Left lung (tissue), 14 donors: ENCODE measurements at places on chromosomes 7 and 10. TPM values are rescaled to one million over a fixed set of nuclear protein-coding genes. Genes with fewer than 3 reads are reported as not detected.

NRG3 gene
- total RNA-seq = 1.0 TPM

JCAD gene
- total RNA-seq = 28.7 TPM

CALHM2 gene
- total RNA-seq = 60.2 TPM

FAM25A gene
- not detected for total RNA-seq

RGS10 gene
- total RNA-seq = 23.3 TPM

DNA sequence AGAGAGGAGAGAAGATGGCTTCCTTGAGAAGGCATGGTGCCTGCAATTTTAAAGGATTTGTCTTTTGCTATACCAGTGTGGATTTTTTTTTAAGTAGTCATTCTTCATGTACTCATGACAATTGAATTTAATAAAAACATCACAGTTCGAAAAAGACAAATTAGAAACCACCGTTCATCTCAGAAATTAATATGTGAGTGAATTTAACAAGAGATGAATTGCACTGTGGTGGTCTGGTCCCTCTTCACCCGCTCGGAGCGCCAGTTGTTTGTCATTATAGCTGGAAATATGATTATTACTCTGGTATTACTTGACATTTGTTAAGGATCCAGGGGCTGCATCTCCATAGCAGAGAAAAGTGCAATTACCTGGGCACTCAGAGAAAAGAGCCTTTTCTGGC is 91.9 kb downstream of the LRRC18 start:
- no peak for DNase-seq
- H3K4me3 ChIP-seq = no peak overlapping the region
- no peaks in the 10 kb centered on the region for H3K27me3 ChIP-seq
- H3K36me3 ChIP-seq = peaks cover 24% of the 10 kb centered on the region
- no peaks in the 10 kb centered on the region for H3K4me1 ChIP-seq

- H3K27ac ChIP-seq = no peak overlapping the region
- no peak overlapping the region for H3K4me3 ChIP-seq
- no peaks in the 10 kb centered on the region for H3K27me3 ChIP-seq
- no peaks in the 10 kb centered on the region for H3K36me3 ChIP-seq
- no peaks in the 10 kb centered on the region for H3K4me1 ChIP-seq
Measured at GRCh38 chr7:90958647-90959046, 305.6 kb upstream of the FZD1 start.

DNA sequence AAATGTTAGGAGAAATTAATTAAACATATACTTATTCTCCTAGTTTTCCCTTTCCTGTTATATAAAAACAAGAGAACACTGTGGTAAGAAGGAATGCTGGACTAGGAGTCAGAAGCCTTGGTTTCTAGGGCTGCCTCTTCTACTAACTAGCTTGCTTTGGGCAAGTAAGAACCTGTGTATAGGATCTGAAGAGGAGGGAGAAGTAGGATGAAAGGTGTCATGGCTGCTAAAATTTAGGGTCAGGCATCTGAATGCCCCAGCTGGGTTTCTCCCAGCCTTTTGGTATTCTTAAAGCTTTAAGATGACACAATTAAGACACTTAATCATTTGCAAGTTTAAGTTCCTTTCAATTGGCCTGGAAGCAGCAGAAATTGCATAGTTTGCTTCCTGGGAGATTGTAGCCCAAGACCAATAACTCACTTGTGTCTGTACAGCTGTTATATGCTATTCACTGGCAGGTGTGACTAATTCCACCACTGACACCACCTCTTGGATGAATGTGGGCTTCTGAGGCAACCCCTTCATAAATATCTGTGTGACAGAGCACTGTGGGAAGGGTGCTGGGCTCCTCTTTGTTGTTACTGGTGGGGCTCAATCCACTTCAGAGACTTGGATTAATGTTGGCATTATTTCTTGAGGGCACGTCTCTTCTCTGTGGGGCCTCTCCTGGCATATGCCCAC is 137.2 kb downstream of the LRMDA start:
- H3K36me3 ChIP-seq = no peaks in the 10 kb centered on the region
- H3K4me1 ChIP-seq = peaks cover 7% of the 10 kb centered on the region
- H3K27ac ChIP-seq = no peak overlapping the region
- no peaks in the 10 kb centered on the region for H3K27me3 ChIP-seq

- no peak overlapping the region for H3K4me3 ChIP-seq
- no peaks in the 10 kb centered on the region for H3K27me3 ChIP-seq
- H3K27ac ChIP-seq = no peak overlapping the region
Measured at GRCh38 chr7:69768986-69769595, 170.8 kb downstream of the AUTS2 start.

- no peaks in the 10 kb centered on the region for H3K27me3 ChIP-seq
- no peak overlapping the region for H3K4me3 ChIP-seq
- DNase-seq = no peak
- H3K27ac ChIP-seq = no peak overlapping the region
Measured at GRCh38 chr7:120553491-120553890, 280.5 kb downstream of the KCND2 start.

DNA sequence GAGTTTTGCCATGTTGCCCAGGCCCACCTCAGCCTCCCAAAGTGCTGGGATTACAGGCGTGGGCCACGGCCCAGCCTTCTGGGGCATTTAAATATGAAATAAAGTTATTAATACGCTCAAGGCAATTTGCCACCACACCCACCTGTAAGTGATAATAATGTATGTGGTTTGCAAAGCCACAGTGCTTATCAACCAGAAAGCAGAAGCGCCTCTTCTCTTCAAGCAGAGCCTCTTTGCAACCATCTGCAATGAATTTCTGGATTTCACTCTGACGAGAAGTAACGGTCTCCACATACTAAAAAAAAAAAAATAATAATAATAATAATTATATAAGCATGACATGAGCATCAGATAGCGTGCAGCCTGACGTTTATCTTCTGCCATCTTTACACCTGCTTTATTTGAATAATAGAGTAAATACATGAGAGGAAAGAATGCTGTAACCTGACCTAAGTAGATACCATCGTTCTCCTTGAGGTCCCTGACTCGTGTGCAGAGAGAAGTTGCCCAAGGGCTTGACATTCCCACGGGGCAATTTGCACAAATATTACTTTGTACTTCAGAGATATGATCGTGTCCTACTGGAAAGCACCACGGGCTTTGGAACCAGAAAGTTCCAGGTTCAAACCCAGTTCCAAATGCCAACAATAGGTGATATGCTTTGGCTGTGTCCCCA is 34.0 kb downstream of the BRI3 start:
- H3K27me3 ChIP-seq = no peaks in the 10 kb centered on the region
- no peaks in the 10 kb centered on the region for H3K36me3 ChIP-seq
- H3K4me1 ChIP-seq = no peaks in the 10 kb centered on the region
- DNase-seq = no peak

DNA sequence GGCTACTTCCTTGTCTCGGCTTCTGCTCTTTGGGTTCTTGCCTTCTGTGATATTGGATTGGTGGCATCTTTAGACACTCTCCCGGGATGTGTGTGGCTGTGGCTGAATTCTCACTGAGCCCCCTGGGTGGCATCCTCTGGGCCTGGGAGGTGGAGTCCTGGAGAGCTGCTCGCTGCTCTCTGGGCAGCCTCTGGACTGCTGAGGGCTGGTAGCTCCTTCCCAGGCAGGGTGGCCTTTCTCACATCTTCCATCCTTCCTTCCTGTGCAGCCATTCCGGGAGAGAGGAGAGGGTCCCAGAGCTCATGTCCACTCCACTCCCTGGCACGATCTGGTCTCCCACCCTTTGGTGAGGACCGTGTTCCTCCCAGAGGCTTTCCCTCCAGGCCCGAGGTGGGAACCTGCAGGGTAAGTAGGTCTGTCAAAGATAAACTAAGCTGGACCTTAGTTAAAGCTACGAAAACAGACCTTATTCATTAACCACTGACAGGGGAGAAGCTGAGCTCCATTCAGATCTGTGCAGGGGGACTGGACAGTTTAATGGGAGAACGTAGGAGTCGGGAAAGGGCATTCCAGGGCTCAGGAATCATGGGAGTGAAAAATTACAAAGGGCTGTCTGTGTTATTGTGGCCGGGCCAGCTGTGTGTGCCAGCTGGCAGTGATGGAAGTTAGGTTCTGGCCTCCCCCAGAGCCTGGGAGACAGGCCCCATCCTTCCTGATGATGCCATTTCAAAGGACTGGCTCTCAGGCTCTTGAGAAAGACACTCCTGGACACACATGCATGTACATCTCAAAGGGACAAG is 8.7 kb downstream of the ATP6V0E2 start:
- no peaks in the 10 kb centered on the region for H3K27me3 ChIP-seq
- H3K4me3 ChIP-seq = no peak overlapping the region
- H3K36me3 ChIP-seq = no peaks in the 10 kb centered on the region
- H3K27ac ChIP-seq = no peak overlapping the region

- H3K27ac ChIP-seq = no peak overlapping the region
- DNase-seq = no peak
- no peaks in the 10 kb centered on the region for H3K27me3 ChIP-seq
- H3K36me3 ChIP-seq = no peaks in the 10 kb centered on the region
Measured at GRCh38 chr7:80175744-80176143, 41.1 kb downstream of the GNAI1 start.

DNA sequence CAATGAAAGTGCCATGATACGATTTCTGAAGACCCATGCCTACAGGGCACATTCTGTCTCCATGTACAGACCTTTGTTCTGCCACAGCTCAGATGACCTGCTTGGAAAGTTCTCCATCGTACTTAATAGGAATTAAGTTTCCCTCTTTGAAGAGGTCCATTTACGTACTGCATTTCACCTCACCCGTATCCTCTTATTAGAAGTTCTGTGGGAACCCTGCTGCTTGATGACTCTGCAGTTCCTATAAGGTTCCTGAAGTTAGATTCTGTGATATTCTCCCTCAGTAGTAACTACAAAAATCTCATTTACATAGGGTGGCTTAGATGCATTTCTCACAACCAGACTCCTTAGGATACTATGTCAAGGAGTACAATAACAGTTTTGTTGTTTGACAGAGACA is 50.9 kb downstream of the MINDY3 start:
- no peaks in the 10 kb centered on the region for H3K4me1 ChIP-seq
- H3K27me3 ChIP-seq = no peaks in the 10 kb centered on the region
- H3K27ac ChIP-seq = no peak overlapping the region
- DNase-seq = no peak
- peaks cover 33% of the 10 kb centered on the region for H3K36me3 ChIP-seq

GRCh38 chr10:48906841-48907240 is 32.8 kb downstream of the LRRC18 start:
- no peaks in the 10 kb centered on the region for H3K36me3 ChIP-seq
- DNase-seq = no peak
- no peak overlapping the region for H3K4me3 ChIP-seq
- H3K27me3 ChIP-seq = no peaks in the 10 kb centered on the region

- H3K36me3 ChIP-seq = no peaks in the 10 kb centered on the region
- no peak for DNase-seq
- no peak overlapping the region for H3K4me3 ChIP-seq
- H3K4me1 ChIP-seq = no peaks in the 10 kb centered on the region
- H3K27ac ChIP-seq = no peak overlapping the region
- H3K27me3 ChIP-seq = no peaks in the 10 kb centered on the region
Measured at GRCh38 chr10:23293145-23293724, 51.4 kb downstream of the C10orf67 start.

DNA sequence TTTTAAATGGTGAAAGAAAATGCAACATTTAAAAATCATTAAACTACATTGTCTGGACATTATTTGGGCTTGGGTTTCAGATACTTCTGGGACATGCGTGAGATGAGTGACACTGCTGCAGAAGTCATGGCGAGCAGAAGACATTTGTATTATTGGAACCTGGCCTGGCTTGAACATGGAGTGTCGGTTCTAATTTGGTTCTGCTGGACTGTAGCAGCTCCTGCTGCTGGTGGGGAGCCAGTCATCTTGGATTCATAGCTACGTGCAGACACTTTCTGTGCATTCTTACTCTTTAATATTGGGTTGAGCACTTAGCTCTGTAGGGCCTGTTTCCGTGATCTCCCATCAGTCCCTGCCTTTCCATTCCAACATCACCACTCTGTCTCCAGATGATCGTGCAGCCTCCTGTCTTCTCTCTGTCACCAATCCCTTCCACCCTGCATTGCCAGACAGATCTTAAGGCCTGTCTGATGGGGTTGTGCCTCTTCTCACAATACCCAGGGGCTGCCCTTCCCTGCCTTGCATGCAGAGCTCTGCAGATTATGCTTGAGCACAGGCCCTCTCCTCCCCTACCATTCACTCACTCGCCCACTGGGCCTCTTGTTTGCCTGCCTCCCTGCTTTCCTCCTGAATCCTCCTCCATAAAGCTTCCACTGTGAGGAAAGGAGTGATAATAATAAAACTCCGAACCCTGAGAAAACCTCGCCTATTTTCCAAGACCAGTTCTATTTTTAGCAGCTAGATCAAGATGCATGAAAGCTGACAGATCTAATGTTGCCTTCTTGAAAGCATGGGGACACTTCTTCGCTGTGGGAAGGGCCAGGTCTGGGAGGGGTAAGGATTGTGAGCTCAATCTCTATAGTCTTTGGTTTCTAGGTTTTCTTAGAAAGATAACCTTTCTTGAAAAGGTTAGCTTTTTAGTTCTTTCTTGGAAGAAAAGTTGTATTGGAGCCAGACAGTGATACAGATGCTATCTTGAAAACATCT is 32.9 kb downstream of the CELF2 start:
- no peaks in the 10 kb centered on the region for H3K36me3 ChIP-seq
- H3K27ac ChIP-seq = no peak overlapping the region
- no peaks in the 10 kb centered on the region for H3K27me3 ChIP-seq
- no peak for DNase-seq
- H3K4me3 ChIP-seq = no peak overlapping the region
- no peaks in the 10 kb centered on the region for H3K4me1 ChIP-seq
